Stimulated activated effector memory CD8-positive, alpha-beta T cell treated with anti-CD3 and anti-CD28 coated beads, Interleukin-12 subunit alpha, Interleukin-12 subunit beta, amount 100 ng/mL, for 72 hours (primary cell): ENCODE measurements at places on chromosomes 5 and 9.

GRCh38 chr5:151174612-151175101, 17.1 kb upstream of the ANXA6 start:
- no peak for DNase-seq

DNA sequence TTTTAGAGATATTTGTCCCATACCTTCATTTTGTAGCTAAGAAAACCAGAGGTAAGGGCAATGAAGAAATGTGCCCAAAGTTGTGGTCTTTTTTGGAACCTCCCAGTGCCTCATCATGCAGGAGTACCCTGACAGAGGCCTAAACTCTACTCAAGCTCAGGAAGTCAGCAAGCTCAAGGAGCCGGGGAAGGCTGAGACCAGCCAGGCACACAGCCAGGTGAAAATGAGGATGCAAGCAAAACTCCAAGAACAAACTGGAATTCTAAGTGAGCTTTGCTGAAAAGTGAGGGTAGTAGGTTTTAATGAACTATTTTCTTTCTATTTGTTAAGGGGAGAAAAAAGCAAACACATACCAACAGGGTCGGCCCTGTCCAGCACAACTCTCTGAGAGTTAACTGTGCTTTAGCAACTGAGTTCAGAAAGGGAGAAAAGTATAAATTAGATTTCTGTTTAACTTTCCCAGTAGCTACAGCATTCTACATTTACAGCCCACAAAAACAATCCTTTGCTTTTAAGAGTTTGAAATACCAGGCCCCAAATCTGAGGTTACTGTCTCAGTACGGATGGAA, 146.4 kb downstream of the GNAQ start:
- DNase-seq, result no peak

GRCh38 chr5:161230221-161230620, 316.3 kb downstream of the GABRB2 start:
- DNase-seq, result no peak

DNA sequence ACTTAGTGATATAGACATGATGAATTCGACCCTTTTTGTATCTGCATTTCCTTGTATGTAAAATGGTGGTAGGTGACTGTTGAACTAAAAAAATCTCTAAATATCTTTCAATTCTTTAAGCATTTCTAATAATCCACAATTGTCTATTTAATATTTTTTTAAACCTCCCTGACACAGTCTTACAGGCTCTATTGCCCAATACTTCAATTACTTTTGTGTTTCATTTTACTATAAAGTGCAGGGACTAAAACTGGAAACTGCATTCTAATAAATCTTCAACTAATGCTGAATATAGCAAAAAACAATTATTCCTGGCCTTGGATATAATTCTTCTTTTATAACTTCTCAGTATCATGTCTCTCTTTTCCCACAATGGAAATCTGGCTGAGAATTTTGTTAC, 202.7 kb upstream of the PIK3R1 start:
- DNase-seq, result no peak

DNA sequence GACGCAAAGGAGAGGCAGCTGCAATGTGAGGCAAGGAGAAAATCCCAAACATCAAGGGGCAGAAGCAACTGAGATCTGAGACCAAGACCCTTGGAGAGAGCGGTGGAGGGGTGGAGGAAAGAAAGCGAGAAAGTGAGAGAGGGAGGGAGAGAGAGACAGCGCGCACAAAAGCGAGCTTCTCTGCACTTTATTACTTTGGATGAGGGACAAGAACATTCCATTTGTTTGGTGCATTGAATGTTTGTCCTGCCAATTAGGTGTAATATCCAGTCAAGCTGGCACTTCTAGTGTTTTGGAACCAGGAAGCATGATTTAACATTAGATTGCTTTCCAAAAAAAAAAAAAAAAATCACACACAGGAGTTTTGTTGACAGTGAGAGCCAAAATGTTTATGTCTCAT, 1.4 kb downstream of the CAST start:
- no peak for DNase-seq

DNA sequence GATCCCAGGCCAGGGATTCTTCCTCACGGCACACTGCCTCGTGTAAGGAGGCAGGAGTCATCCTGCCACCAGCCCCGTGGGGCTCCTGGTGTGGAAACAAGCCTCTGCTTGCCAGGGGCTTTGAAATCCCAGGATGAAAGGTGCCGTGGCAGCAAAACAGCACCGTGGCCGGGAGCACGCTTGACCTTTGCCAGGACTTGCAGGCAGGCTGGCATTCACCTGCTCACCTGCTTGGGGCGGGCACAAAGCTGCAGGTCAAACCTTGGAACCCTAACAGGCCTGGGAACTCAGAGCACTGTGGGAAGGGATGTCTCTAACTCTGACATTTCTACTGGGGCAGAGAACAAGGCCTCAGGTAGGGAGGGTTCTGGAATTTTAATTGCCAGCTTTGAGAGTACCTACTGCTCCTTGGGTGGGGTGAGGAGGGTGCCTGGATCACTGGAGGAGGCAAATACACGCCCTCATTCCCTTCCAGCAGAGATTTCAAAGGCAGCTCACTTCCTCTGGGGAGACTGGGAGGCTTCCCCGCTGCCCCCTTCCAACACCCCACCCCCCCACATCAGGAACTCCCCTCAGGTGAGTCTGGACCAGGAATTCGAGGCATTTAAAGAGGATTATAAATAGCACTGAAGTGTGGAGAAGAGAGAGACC, 45.6 kb upstream of the STXBP1 start:
- DNase-seq, result no peak

DNA sequence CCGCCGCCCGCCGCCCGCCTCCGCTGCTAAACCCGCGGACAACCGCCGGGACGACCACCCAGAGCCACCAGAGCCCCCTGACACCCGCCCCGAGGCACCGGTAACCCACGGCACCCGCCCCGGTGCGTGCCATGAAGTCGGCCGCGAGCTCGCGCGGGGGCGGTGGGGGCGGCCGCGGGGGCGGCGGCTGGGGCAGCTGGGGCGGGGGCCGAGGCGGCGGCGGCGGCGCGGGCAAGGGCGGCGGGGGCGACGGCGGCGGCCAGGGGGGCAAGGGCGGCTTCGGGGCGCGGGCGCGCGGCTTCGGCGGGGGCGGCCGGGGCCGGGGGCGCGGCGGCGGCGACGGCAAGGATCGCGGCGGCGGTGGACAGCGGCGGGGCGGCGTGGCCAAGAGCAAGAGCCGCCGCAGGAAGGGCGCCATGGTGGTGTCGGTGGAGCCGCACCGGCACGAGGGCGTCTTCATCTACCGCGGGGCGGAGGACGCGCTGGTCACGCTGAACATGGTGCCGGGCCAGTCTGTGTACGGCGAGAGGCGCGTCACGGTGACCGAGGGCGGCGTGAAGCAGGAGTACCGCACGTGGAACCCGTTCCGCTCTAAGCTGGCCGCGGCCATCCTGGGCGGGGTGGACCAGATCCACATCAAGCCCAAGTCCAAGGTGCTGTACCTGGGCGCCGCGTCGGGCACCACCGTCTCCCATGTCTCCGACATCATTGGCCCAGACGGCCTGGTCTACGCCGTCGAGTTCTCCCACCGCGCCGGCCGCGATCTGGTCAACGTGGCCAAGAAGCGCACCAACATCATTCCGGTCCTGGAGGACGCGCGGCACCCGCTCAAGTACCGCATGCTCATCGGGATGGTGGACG, 499 bp downstream of the FBLL1 start:
- DNase-seq, result no peak

DNA sequence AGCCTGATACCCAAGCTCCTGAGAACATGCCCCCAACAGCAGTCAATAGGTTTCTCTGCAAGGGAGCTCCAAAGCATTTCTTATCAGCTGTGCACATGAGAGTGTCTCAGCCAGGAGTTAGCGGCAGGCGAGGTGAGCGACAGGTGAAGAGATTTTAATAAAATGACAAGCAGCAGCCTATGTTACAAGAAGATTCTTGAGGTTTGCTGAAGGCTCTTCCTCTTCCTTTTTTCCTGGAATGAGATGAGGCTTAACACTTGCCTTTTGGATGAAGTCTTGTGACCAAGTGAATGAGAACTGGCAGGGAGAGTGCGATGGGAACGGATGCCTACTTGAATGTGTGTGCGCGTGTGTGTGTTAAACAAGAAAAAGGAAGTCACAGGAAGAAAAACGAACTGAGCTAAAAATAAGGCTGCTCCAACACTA, 76.1 kb downstream of the SHB start:
- no peak for DNase-seq

DNA sequence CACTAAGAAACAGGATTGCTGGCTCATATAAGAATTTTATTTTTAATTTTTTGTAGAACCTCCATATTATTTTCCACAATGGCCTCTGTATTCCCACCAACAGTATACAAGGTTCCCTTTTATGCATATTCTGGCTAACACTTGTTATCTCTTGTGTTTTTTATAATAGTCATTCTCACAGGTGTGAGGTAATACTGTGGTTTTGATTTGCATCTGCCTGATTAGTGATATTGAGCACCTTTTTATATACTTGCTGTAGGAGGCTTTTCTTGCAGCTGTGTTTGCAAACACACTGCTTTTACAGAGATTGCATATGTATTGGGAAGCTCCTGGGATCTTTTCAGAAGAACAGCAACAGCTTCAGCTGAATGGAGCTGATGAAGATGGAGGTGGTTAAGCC, 164.8 kb downstream of the DEPDC1B start:
- DNase-seq, result no peak

DNA sequence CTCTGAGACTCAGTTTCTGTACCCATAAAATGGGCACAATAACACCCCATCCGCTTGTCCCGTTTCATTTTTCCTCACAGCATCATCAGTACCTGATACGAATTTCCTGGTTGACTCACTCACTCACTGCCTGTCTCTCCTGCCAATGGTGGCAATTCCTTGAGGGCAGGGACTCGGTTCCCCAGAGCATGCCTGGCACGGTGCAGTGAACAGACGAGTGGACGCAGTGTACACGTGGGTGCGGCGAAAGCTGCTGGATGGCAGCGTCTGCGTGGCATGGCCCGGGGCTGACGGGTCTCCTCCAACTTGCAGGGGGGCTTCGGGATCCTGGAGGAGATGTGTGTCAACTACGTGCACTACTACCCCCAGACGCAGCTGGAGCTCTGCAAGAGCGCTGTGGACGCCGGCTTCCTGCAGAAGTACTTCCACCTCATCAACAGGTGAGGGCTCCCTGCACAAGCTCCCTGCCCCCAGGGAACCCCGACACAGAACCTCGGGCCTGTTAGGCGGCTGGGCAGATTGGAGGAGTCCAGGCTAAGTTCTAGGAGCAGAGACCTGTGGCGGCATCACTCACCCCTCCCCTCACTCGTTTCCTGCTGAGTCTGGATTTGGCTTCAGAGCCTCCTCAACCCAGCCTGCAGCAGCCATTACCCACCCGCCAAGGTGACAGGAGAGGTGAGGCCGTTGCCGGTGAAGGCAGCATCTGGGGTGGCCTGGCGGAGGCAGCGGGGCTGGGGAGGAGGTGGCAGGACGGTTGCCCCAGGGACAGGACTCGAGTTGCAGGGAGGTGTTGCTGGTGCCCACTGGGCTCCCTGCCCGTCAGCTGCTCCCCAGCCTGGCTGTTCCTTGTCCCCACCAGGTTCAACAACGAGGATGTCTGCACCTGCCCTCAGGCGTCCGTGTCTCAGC, 20.3 kb downstream of the DBH start:
- no peak for DNase-seq

GRCh38 chr5:140256726-140257125, 46.2 kb downstream of the PFDN1 start:
- no peak for DNase-seq

DNA sequence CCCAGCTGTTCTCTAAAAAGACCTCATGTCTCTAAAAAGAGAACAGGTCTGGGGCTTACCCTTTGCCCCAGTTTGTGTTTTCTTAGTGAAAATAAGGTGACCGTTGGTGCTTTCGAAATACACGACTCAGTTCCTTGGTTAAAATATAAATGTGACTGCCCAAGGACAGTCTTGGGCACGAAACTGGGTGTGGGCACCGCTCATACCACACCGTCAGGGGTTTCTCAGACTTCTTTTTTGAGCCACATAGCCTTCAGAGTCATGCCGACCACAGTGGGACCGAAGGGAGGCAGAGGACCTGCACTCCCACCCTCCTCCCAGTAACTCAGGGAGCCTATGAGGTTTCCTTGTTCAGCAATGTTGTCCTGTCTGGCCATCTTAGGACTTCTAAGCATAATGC, 6.5 kb downstream of the SNX18 start:
- DNase-seq, result no peak

DNA sequence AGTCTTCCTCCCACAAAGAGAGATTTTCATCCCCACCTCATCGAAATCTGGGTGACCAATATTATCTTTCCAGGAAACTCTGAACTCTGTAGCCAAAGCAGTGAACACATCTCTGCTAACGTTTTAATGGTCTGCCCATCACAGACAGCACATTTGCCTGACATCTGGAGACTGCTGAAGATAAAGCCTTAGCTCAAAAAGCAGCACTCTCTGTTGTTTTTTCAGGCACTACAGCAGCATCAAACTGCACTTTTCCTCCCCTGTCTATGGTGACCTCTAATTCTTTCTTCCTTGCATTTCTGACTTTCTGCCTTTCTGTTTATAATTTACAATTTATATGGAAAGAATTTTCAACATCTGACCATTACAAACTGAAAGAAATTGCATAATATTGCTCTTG, 66.8 kb downstream of the RAB3C start:
- no peak for DNase-seq

DNA sequence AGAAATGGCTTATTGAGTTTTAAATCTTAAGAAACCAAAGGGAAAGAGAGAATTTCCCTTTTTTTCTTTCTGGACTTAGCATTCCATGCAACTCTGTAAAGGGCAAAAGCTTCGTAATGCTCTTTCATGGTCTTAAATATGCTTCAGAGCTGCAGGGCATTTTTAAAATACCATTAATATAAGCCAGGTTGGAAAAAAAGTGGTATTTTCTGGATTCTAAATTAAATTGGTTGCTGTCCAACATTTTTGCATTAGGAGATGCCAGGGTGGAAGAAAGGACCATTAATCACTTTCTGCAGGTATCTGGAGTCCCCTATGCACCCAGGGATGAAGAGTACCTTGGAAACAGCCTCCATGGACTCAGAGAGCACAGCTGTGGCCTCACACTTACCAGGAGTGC, 215.1 kb upstream of the DAPK1 start:
- DNase-seq, result no peak

DNA sequence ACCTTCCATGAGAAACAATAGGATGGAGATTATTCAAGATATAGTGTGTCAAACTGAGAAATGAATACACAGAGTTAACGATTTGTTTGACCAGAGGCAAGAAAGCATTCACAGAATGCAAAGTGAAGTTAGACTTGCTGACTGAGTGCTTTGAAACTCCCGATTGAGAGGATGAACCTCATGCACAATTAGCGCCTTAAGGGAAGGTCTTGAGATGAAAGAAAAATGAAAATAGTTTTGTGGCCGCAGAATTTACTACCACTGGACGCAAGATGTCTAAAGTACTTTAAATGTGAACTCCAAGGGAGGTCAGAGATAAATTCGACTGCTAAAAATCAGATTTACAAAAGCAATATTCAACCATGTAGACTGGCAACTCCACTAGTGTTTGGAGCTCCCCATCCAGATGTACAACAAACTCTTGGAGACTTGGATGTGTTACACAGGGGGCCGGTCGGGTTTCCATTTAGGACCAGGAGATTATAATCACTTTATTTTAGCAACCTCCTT, 707 bp upstream of the RIMOC1 start:
- no peak for DNase-seq
